GM23338 (cell line): ENCODE measurements at places on chromosomes 3 and 15. TPM values are rescaled to one million over a fixed set of nuclear protein-coding genes. Genes with fewer than 3 reads are reported as not detected.

DNA sequence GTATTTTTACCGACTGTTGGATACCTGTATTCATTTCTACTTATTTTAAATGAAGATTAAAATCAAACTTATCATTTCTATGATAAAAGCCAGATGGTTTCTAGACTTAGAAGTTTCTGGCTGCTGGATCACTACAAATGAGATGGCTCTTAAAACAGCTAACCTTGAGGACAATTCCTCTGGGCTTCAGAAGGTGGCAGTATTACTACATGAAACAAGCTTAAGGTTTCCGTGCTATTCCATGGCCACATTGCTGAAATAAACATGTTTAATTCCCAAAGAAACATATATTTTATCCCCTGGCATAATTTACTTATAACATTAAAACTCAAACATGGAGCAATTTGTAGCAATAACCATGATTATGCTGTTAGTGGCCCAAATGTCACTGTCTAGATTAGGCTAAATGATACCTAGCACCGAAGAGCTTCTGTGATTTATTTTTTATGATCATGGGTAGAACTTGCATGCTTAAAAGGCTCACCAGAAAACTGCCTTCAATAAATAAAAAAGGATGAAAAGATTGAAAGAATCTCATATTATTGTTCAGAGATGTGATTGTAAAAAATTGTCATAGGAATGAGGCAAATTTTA lies 204.0 kb upstream of the NANOGP8 start:
- no peaks in the 10 kb centered on the region for H3K36me3 ChIP-seq
- peak; percentile 79 for DNase-seq
- no peaks in the 10 kb centered on the region for H3K4me1 ChIP-seq
- no peak overlapping the region for H3K27ac ChIP-seq
- no peaks in the 10 kb centered on the region for H3K27me3 ChIP-seq
- no peak overlapping the region for H3K4me3 ChIP-seq

Gene SRGAP3
- 6.4 and 7.5 TPM in 2 replicates for polyA plus RNA-seq

- no peak overlapping the region for H3K4me3 ChIP-seq
- H3K27ac ChIP-seq: no peak overlapping the region
Measured at GRCh38 chr15:38872732-38873131, 308.1 kb upstream of the RASGRP1 start.

- no peaks in the 10 kb centered on the region for H3K27me3 ChIP-seq
- no peak for DNase-seq
- no peak overlapping the region for H3K4me3 ChIP-seq
Measured at GRCh38 chr15:50140098-50140497, 21.1 kb upstream of the ATP8B4 start.
